ENCODE measurements at places on chromosomes 4 and X.
A peak's percentile ranks its signal among the peaks of the same experiment; 100 is the strongest.

DNA sequence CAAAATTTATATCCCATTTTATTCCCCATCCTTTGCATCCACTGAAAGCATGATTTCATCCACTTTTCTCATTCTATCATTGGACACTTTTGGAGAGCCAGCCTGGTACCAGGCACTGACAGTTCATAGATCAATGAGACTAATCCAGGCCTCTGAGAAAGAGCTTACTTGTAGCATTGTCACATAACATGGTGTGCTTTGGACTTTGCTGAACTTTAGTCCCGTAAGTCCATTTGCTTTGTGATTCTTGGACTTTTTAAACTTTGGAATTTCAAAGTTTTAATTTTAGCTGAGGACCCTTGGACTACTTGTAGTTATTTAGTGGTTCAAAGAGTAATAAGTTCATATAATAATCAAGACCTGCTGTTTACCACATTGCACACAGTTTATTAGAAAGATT lies 11.5 kb downstream of the LIAS start:
- H3K36me3 ChIP-seq, result no peaks in the 10 kb centered on the region
- no peak for DNase-seq
- H3K27me3 ChIP-seq, result no peaks in the 10 kb centered on the region
- H3K4me1 ChIP-seq, result no peaks in the 10 kb centered on the region

- H3K36me3 ChIP-seq, result no peaks in the 10 kb centered on the region
- H3K27me3 ChIP-seq, result no peaks in the 10 kb centered on the region
- no peak overlapping the region for H3K27ac ChIP-seq
- H3K4me3 ChIP-seq, result no peak overlapping the region
- no peaks in the 10 kb centered on the region for H3K4me1 ChIP-seq
Measured at GRCh38 chr4:84648863-84649647, 66.1 kb downstream of the CDS1 start.

- no peaks in the 10 kb centered on the region for H3K4me1 ChIP-seq
- H3K4me3 ChIP-seq, result no peak overlapping the region
- no peak for DNase-seq
- no peaks in the 10 kb centered on the region for H3K36me3 ChIP-seq
Measured at GRCh38 chr4:117331817-117332216, 246.4 kb upstream of the TRAM1L1 start.

DNA sequence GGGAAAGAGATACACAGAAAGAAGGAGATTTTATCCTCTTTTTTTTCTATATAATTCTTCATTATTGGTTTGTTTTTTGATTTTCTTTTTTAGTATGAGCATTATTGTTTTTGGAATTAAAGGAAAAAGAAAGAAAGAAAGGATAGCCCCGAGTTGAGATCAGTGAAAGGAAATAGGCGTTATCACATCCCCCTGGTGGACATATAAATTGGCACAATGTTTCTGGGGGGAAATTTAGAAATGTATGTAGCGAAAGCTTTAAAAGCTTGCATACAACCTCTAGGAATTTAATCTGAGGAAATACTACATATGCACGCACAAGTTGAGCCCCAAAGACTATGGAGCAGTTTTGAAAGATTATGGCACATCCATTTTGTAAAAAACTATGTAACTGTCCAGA lies 226.3 kb upstream of the LDB2 start:
- H3K27me3 ChIP-seq, result no peaks in the 10 kb centered on the region
- H3K4me3 ChIP-seq, result no peak overlapping the region
- DNase-seq, result no peak
- no peak overlapping the region for H3K27ac ChIP-seq

DNA sequence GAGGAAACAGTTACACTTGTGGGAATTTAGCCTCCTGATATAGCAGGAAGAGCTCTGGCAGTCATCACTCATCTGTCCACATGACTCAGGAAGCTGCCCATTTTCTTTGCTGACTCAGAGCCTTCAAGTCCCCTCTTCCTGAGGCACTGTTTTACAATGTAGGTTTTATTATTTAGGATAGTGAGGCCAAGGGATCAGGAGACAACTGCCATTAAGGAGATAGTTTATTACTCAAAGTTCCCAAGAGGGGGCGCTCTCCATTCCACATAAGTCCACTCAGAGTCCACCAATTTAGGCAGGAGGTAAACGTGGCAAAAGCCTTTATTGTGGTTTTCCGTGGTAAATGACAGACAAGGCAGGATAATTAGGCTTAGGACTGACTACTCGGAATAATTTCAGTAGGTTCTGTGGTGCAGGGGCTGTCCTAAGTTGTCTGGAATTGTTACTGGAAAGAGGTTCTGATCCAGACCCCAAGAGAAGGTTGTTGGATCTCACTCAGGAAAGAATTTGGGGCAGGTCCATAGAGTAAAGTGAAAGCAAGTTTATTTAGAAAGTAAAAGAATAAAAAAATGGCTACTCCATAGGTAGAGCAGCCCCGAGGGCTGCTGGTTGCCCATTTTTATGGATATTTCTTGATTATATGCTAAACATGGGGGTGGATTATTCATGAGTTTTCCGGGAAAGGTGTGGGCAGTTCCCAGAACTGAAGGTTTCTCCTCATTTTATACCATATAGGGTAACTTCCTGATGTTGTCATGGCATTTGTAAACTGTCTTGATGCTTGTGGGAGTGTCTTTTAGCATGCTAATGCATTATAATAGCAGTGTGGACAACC lies 96.0 kb upstream of the RAB40AL start:
- H3K27ac ChIP-seq, result no peak overlapping the region
- no peaks in the 10 kb centered on the region for H3K36me3 ChIP-seq
- H3K4me1 ChIP-seq, result no peaks in the 10 kb centered on the region

GRCh38 chr4:5044341-5044740 lies 6.9 kb upstream of the STK32B start:
- no peaks in the 10 kb centered on the region for H3K4me1 ChIP-seq
- H3K4me3 ChIP-seq, result no peak overlapping the region
- H3K27ac ChIP-seq, result no peak overlapping the region
- no peak for DNase-seq
- H3K27me3 ChIP-seq, result peaks cover 5% of the 10 kb centered on the region

GRCh38 chr4:64144994-64145393 lies 264.3 kb downstream of the TECRL start:
- H3K27ac ChIP-seq, result no peak overlapping the region
- H3K27me3 ChIP-seq, result peaks cover 1% of the 10 kb centered on the region
- H3K36me3 ChIP-seq, result peaks cover 10% of the 10 kb centered on the region
- no peak for DNase-seq
- H3K4me3 ChIP-seq, result no peak overlapping the region
- H3K4me1 ChIP-seq, result no peaks in the 10 kb centered on the region

DNA sequence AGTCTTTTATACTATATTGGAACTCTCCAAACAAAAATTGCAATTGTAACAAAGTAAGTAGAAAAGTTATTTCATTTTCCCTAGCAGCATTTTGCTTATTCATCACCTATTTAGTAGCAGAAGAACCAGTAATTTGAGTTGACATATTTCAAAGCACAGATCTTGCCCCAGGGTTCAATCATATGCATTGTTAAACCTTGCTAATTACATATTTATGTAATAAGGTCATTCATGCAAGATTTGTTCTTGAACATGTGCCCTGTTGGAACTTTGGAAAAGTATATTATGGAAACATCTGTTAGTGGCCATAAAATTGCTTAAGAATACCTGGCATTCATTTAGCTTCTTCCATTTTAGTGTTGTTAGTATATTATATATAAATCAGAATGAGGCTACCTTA lies 191.7 kb downstream of the TLL1 start:
- no peak overlapping the region for H3K4me3 ChIP-seq
- H3K36me3 ChIP-seq, result no peaks in the 10 kb centered on the region
- no peaks in the 10 kb centered on the region for H3K27me3 ChIP-seq
- DNase-seq, result no peak
- H3K27ac ChIP-seq, result no peak overlapping the region
- no peaks in the 10 kb centered on the region for H3K4me1 ChIP-seq

GRCh38 chrX:137427816-137428215 lies 138.1 kb upstream of the ZIC3 start:
- peak; percentile 18 for DNase-seq
- no peaks in the 10 kb centered on the region for H3K36me3 ChIP-seq
- H3K27me3 ChIP-seq, result peaks cover 11% of the 10 kb centered on the region
- peaks cover 9% of the 10 kb centered on the region for H3K4me1 ChIP-seq

- no peak overlapping the region for H3K27ac ChIP-seq
- DNase-seq, result no peak
- H3K4me1 ChIP-seq, result peaks cover 6% of the 10 kb centered on the region
- no peaks in the 10 kb centered on the region for H3K36me3 ChIP-seq
- H3K27me3 ChIP-seq, result peaks cover 2% of the 10 kb centered on the region
Measured at GRCh38 chr4:24423670-24424069, 160.7 kb downstream of the DHX15 start.

DNA sequence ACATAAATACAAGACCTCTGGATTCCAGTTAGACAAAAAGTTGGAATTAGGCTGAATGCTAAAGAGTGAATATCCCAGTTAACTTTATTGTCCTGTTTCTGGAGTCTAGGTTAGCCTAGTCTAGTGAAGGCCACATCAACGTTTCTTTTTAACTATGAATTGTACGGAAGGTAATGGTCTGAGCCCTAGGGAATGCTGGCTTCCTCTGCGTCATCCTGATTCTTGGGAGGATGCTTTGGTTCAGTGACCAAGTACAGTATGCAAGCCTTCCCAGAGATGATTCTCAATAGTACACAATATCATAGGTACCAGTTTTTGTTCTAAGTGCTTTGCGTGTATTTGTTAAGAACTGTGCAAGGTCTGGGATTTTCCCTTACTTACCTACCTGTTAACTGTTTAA lies 11.8 kb downstream of the DIAPH2 start:
- H3K27me3 ChIP-seq, result no peaks in the 10 kb centered on the region
- H3K36me3 ChIP-seq, result no peaks in the 10 kb centered on the region
- H3K4me3 ChIP-seq, result no peak overlapping the region
- no peaks in the 10 kb centered on the region for H3K4me1 ChIP-seq
- H3K27ac ChIP-seq, result no peak overlapping the region
- DNase-seq, result no peak

DNA sequence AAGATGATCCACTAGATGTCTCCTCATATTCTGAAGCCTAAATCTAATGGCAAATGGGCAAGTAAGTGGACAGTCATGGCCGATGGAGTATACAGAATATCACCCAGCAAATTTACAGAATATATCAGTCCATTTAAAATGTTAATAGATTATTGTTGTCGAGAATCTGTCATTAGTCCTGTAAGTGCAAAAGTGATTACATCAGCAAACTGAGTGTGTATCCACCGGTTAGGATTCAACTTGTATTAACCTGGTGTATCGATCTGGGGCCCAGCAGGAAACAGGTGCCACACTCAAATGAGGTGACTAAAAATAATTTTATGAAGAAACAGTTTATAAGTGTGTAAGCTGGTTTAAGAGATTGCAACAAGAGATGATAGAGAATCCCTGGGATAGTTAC lies 367.9 kb upstream of the FAM47C start:
- no peaks in the 10 kb centered on the region for H3K36me3 ChIP-seq
- no peak overlapping the region for H3K27ac ChIP-seq
- H3K27me3 ChIP-seq, result no peaks in the 10 kb centered on the region
- no peaks in the 10 kb centered on the region for H3K4me1 ChIP-seq
- no peak for DNase-seq
- H3K4me3 ChIP-seq, result no peak overlapping the region

Data from glutamatergic neuron (in vitro differentiated cells).